Stomach (tissue), 19 donors: ENCODE measurements at places on chromosomes 2 and 18.

DNA sequence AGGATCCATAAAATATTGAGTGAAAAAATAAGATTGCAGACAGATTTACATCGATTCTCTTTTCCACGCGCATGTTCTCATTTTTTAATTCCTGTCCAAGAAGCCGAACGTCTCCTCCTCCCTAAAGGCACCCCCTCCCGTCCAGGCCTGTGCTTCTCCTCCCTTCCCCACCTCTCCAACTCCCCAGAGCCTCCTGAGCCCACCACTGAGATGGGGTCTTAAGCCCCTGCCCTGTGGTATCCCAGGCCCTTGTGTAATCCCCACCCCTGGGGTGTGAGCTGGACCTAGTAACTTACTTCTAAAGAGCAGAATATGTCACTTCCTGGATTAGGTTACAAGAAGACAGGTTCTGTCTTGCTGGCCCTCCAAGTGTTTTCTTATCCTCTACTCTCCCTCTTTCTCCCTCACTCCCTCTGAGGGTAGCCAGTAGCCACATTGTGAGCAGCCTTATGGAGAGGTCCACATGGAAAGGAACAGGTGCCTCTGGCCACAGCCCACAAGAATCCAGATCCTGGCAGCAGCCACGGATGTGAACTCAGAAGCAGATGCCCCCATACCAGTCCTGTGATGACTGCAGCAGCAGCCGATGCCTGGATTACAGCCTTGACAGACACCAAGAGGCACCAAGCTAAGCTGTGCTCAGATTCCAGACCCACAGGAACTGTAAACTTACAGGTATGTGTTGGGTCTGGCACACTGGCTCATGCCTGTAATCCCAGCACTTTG, 39.6 kb upstream of the OTOS start:
- DNase-seq: no peak
- H3K4me3 ChIP-seq: no peak overlapping the region
- H3K27ac ChIP-seq: no peak overlapping the region
- peaks cover 18% of the 10 kb centered on the region for H3K27me3 ChIP-seq
- no peaks in the 10 kb centered on the region for H3K4me1 ChIP-seq

DNA sequence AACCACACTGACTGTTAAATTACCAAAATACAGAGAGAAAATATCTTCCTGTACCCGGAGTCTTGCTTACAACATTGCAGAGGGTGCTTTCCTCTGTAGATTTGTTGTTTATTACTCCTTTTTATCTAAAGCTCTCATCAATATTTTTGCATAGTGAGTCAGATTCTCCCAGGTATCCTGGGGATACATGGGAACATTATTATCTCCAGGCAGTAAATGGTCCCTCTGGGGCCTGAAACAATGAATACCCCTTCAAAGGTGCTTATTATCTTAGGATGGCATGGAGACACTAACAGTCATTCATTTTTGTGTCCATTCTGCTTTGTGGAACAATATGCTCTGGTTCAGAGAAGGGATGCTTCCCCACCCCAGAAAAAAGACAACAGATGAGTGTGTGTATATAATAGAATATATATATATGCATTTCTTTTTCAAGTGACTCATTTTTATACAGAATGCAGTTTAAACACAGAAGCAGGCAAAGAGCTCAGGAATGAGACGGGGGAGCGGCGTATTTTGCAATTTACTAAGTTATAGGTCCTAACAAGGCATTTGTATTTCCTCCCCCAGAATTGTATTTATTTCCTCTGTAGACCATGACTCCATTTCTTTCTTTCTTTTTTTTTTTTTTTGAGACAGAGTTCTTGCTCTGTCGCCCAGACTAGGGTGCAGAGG, 424.8 kb upstream of the ZEB2 start:
- no peaks in the 10 kb centered on the region for H3K27me3 ChIP-seq
- no peaks in the 10 kb centered on the region for H3K36me3 ChIP-seq
- no peak for DNase-seq
- no peak overlapping the region for H3K27ac ChIP-seq
- no peaks in the 10 kb centered on the region for H3K4me1 ChIP-seq

DNA sequence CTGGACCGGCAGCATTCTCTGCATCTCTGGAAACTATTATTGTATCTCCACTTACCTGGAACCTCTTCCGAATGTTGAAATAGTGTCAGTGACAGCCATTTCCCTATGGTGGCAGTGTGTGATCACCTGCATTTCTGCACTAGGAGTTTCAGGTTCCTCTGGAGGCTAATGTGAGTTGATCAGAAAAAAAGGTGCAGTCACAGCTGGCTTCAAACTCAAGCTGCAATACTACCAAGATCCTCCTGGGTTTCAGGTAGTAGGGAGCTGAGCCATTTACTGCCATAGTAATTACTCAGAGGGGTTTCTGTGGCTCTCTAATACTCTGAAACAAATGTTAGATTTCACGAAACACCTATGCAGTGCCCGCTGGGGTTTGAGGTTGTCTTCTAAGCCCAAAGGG, 183.5 kb upstream of the OSR1 start:
- H3K4me3 ChIP-seq: no peak overlapping the region
- no peaks in the 10 kb centered on the region for H3K4me1 ChIP-seq
- H3K27me3 ChIP-seq: no peaks in the 10 kb centered on the region
- H3K36me3 ChIP-seq: no peaks in the 10 kb centered on the region
- no peak overlapping the region for H3K27ac ChIP-seq

DNA sequence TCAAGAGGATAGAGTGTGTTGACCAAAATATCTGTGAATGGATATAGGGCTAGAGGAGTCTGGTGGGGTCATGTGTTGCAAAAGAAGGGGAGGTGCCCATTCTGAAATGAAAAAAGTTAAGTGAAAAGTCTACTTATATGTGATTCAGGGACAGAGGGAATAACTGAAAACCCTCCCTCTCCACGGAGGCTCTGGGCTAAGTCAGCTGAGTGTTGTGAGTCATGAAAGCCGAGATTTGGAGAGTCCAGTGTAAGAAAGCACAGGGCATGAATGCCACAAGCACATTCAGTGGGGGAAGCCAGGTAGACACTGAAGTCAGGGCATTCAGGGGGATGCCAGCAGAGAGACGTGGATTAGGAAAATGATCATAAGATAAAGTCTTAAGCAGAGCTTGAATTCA, 871.9 kb downstream of the TSN start:
- no peak for DNase-seq
- H3K36me3 ChIP-seq: no peaks in the 10 kb centered on the region
- H3K4me3 ChIP-seq: no peak overlapping the region
- no peaks in the 10 kb centered on the region for H3K4me1 ChIP-seq
- H3K27ac ChIP-seq: no peak overlapping the region

DNA sequence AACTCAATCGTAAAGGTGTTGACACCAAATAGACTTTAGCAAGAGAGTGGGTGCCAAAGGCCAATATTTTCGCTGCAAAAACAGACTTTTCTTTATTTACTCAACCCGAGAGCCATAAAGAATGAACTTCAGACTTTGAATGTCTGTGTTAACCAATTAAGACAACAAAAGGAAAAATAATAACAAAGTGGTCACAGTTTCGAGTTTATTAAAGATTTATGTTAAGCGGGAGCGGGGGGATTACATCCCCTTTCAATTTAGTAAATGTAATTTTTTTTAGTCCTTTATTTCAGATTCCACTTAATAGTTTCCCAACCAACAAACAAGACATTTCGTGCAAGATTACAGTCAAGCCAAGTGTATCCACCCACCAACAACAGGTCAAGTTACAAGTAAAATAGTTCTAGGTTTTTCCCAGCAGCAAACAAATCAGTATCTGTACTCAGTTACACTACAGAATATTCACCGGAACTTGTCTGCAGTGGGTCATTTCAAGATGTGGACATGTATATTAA, 9.0 kb downstream of the CDH2 start:
- no peaks in the 10 kb centered on the region for H3K36me3 ChIP-seq
- no peak overlapping the region for H3K4me3 ChIP-seq
- no peaks in the 10 kb centered on the region for H3K4me1 ChIP-seq
- no peak for DNase-seq
- no peaks in the 10 kb centered on the region for H3K27me3 ChIP-seq
